ENCODE measurements at places on chromosomes 5 and 9. TPM values are rescaled to one million over a fixed set of nuclear protein-coding genes. Genes with fewer than 3 reads are reported as not detected.

Gene PHYHD1
- 26.0 TPM for total RNA-seq

Gene TAS2R1
- not detected for total RNA-seq

Gene CDH6
- 17.4 TPM for total RNA-seq

Gene OLFML2A
- 188 TPM for total RNA-seq

Gene TRMO
- 13.7 TPM for total RNA-seq

Gene NRARP
- 18.8 TPM for total RNA-seq

All from tongue (tissue), 3 donors.